ENCODE measurements at places on chromosomes 5 and 9.
A peak's percentile ranks its signal among the peaks of the same experiment; 100 is the strongest.

- DNase-seq, result no peak
Observed at GRCh38 chr9:93307468-93308157, 123.7 kb downstream of the WNK2 start.

- DNase-seq, result no peak
Observed at GRCh38 chr5:5380298-5380697, 42.2 kb upstream of the ICE1 start.

DNA sequence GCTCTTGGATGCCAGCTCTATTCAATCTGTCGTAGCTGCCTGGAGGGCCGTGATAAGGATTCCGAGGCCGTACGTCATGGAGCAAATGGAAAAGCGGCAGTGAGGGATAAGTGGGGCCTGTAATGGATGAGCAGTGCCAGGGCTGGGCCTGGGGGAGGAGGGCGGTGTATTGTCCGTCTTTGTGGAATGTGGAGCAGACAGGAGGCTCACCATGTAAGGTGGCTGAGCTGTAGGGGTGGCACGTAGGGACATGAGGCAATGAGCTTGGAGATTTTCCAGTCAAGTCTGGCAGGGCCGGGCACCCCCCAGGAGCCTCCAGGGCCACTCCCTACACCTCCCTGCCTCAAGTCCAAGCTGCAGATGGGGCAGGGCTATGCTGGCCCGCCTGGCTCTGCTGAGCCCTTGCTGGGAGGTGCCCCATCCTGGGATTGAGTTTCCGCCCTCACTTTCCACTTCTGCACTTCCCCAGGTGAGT lies 29.2 kb downstream of the NCS1 start:
- no peak for DNase-seq

DNA sequence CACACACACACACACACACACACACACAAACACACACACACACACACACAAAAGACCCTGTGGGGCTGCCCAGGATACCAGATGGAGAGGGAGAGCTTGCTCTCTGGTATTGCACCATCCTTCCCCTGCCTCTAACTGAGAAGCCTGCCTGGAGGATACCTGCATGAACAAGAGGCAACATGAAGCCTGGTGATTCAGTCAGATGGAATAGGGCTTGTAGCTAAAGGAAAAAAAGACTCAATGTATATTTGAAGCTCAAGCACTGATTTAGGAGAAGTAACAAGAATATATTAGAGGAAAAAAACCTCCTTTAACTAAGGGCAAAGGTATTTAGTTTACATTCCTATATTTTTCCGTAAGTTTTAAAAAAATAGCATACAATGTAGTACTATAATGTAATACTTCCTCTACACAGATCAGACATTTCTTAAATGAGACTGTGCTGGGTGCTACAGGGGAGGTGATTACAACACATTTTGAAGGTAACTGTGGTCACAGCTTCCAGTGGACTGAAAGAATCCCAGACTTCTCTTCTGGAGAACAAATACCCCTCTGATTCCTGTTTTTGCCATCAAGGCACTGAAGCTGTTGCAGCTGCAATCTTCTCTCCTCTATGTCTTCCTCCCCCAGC lies 169.3 kb downstream of the DCP2 start:
- no peak for DNase-seq

DNA sequence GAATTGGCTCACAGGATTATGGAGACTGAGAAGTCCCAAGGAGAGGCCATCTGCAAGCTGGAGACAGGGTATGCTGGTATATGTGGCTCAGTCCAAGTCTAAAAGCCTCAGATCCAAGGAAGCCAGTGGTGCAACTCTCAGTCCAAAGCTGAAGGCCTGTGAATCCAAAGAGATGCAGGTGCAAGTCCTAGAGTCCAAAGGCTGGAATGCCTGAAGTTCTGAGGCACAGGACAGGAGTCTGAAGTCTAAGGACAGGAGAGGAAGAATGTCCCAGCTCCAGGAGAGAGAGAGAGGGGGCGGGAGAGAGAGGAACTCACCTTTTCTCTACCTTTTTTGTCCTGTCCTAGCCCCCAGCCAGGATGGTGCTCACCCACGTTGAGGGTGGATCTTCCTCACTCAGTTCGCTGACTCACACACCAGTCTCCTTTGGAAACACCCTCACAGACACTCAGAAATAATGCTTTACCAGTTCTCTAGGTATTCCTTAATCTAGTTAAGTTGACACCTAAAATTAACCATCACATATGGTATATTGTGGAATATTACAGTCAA lies 49.6 kb downstream of the KCNN2 start:
- DNase-seq, result no peak

DNA sequence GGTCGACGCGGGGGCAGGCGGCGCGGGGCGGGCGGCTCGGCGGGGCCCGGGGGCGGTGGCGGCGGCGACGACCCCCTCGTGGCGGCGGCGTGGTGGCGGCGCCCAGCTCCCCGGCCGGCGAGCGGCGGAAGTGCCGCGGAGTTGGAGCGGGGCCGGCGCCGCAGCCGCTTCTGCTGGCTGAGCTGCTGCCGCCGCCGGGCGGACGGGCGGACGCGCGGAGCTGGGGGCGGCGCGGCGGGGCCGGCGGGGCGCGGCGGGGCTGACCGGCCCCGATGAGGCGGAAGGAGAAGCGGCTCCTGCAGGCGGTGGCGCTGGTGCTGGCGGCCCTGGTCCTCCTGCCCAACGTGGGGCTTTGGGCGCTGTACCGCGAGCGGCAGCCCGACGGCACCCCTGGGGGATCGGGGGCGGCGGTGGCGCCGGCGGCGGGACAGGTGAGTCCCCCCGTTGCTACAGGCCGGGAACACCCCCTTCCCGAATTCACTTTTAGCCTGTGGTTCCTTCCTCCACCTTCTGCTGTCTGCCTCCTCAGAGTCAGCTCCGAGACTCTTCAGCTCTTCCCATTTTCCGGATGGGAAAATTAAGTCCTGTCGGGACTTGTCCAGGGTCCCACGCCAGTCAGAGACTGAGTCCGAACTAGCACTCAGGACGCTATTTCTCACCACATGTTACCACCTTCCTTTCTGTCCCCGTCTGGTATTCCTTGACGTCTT lies at the start of gene GALNT10:
TSS of gene GALNT10 (plus strand) at position 139 of the 710 bp plus-strand sequence. CDS start at position 273, 134 bp downstream.
- DNase-seq, result peak; percentile 54

DNA sequence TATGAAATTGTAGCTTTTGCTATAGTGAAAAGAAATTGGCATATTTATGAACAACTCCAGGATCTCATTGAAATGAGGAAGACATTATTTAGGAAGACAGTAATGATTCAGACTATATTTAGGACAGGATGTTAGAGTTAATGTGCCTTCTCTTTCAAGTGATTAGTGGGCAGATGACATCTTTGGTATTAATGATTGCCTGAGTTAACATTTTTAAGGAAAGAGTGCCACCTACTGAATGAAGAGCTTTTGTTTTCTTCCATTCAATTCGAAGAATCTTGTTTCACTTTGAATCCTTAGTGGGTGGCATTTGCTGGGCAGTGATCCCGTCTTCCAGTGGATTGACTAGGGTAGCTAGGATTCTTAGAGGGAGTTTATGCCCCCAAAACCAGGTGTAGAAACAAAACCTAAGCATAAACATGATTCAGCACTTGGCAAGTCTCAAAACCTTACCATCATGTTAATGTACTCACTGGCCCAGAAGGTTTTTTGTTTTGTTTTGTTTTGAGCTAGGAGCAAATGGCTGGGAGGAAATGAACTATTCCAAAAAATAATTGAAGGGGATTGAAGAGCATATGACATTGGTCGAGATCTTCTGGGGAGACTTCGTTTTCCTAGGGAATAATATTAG lies 23.2 kb downstream of the MAP3K1 start:
- DNase-seq, result no peak

DNA sequence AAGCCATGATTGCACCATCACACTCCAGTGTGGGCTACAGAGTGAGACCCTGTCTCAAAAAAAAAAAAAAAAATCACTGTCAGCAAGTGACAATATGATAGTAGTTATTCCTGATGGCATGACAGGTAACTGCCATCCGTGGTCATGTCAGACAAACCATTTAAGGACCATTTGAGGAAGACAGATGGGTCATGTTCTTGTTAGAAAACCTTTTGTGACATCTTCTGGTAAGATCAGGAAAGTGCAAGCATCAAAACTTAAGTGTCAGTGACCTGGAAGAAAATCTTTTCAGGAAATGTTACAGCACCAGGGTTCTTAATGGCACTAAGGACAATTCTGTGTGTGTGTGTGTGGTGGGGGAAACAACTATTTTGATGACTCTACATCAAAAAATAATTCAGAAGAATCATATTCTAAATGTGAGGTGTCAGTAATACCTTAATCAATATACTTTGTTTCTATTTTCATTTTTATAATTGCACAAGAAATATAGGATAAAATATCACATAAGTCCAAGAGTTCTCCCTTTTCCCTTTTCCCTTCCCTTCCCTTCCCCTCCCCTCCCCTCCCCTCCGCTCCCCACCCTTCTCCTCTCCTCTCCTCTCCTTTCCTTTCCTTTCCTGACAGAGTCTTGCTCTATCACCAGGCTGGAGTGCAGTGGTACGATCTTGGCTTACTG lies 17.8 kb downstream of the SLC38A9 start:
- DNase-seq, result no peak

DNA sequence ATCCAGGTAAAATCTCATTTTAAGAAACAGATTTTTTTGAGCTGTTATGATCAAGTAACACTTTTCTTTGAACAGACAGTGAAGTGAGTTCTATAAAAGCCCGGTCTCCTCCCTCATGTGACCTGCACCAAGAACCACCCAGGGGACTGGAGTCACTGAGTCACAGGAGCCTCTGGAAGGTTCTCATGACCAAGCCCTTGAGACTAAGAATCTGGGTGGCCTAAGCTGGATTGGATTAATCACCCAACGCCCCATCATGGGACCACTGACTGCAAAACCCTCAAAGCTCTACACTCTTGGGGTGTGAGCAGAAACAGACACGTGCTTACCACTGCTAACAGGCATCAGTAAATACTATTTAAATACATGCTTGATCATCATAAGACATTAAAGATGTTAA lies 48.4 kb downstream of the SECISBP2 start:
- DNase-seq, result no peak

DNA sequence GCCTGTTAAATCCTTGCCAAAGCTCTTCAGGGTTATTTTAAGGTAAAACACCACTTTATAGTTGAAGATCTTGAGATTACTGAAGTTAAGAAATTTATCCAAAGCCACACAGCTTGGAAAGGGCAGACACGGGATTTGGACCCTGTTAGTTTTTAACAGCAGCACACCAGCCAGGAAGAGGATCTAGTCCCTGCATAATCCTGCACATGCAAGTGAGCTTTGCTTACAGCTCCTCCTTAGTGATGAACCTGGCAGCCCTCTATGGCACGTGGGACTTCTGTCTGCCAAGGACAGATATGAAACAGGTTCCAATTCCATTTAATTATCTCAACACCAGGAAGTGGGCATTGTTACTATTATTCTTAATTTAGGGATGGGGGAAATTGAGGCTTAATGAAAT lies 108.7 kb downstream of the TRIM32 start:
- no peak for DNase-seq

- no peak for DNase-seq
Observed at GRCh38 chr5:36523450-36523849, 83.0 kb upstream of the SLC1A3 start.

DNA sequence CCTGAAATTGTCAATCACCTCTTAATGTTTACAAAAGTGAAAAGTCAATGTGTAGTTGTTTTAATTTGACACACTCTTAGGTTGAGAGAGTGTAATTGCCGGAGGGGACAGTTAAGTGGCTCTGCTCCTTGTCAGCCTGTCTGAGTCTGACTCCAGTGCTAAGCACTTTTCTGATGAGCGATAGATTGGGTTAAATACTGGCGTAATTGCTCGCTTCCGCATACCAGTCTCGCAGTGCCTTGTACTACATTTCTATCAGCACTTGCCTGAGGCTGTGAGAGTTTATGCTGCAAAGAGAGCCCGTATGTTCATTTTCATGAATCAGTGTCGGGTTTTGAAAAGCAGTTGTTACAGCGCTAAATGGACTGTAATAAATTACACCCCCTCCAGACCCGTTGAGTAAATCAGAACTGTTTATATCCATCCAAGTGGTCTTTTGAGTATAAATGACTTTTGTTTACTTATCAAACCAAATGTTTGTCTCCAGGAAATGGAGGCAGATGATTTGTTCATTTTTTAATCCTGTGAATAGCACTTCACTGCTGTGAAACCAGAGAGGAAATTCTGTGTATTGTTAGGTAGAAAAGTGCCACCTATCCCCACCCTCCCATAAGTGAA lies 41.0 kb upstream of the DMRT3 start:
- no peak for DNase-seq

- DNase-seq, result no peak
Observed at GRCh38 chr9:72443855-72444254, 77.6 kb upstream of the TMC1 start.

- no peak for DNase-seq
Observed at GRCh38 chr5:176864755-176865154, 34.4 kb downstream of the HK3 start.

Data from activated CD8-positive, alpha-beta memory T cell treated with anti-CD3 and anti-CD28 coated beads for 1 hour (primary cell).